ENCODE measurements at places on chromosomes 3 and 15. TPM values are rescaled to one million over a fixed set of nuclear protein-coding genes. Genes with fewer than 3 reads are reported as not detected.

- DNase-seq, result no peak
Observed at GRCh38 chr3:187263270-187263669, 28.3 kb downstream of the MASP1 start.

DNA sequence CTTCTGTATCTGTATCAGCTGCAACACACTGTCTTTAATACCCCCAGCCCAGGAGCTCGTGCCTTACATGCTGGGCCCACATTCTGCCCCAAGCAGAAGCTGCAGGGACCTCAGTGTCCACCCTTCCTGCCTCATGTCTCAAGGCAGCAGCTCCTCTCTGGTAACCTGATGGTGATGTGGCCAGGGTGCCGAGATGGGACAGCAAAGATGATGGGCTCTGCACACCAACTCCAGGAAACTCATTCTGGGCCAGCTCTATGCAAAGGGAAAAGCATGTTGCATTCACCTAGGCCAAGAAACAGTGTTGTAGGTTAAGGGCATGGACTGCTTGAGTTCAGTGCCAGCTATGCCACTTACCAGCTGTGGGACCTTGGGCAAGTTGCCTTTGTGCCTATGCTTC is 79.5 kb upstream of the PRR23C start:
- DNase-seq, result no peak

DNA sequence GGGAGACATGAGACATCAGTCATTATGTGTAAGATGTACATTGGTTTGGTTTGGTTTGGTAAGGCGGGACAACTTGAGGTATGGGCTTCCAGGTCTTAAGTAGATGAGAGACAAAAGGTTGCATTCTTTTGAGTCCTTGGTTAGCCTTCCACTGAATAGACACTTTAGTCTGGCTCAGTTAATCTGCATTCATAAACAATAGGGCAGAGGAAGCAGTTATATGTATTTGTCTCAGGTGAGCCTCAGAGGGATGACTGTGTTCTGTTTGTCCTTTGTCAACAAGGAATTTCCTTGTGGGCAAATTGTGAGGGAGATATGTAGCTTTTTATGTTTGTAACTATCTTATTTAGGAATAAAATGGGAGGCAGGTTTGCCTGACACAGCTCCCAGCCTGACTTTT is 50.4 kb downstream of the TCF12 start:
- no peak for DNase-seq

The TGM5 gene
- 0.14 TPM for total RNA-seq

DNA sequence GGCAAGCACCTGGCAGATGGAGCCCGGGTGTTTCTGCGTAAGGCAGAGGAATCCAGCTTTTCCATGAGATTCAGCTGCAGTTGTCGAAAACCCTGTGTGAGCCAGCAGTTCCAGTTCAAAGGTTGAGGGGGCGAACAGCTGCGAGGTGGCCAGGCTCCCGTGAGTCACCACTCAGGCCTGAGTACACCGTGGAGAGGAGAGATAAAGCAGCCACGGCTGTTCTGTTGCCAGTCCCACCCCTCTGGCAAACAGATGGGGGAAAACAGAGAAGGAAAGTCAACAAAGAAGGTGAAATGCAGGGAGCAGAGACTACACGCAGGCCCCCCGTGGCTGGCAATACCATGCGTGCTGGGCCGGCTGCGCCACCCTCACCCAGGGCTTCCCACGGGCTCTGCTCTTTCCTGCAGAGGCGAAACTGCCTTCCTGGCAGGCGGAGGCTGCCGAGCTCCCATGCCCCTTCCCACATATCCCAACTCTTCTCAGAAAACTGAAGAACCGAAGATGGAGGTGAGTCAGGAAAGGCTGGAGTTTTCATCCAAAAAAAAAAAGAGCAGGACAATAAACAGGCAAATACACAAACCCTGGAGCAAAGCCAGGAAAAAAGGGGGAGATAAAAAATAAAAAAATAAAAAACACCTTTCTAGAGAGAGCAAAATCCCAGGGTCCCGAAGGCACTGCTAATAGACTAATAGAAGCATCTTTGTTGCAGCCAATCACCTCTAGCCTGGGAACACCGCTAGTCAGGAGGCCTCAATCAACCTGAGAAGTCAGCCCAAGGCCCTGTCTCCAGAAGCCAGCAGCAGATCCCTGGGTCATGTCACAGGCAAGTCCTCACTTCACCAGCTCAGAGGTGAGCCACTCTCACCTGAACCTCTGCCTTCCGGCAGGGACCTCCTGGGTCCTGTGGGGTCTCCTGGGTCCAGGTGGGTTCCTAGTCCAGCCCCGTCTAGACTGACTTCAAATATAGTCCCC is 37.7 kb downstream of the FAM174B start:
- no peak for DNase-seq

GRCh38 chr3:21274079-21274571 is 476.9 kb downstream of the ZNF385D start:
- DNase-seq, result peak; percentile 31

The CHRNA5 gene
- total RNA-seq, result 20.3 TPM

GRCh38 chr3:57627976-57628375 is 30.8 kb upstream of the ARF4 start:
- no peak for DNase-seq

GRCh38 chr15:66489179-66489791 is 8.3 kb downstream of the SNAPC5 start:
- DNase-seq, result no peak

DNA sequence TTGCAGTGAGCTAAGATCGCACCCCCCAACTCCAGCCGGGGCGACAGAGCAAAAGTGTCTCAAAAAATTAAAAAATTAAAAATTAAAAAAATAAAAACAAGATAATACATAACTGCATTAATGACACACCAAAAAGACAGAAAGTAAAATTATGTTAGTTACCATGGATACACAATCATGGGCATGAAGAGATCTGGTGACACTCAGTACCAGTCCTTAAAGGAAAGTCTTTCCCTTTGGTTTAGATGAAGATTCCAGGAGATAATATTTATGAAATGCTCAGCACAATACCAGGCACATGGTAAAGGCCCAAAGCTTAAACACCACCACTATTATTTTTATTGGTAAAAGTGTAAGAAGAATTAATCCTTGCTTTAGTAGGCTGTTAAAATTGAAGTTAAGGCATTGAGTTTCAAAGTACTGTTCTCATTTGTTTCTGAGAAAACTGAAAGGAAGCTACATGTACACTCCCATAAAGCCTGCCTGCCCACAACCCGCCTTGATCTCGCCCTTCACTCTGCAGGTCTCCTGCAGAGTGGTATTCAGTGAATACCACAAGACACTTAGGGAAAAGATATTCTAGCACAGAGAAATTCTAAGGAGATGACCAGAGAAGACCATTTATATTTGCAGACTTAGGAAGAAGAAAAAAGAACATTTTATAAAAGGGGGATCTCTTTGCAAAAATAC is 52.3 kb downstream of the SUCLG2 start:
- DNase-seq, result no peak

The SERPINI1 gene
- total RNA-seq, result 3.3 TPM

DNA sequence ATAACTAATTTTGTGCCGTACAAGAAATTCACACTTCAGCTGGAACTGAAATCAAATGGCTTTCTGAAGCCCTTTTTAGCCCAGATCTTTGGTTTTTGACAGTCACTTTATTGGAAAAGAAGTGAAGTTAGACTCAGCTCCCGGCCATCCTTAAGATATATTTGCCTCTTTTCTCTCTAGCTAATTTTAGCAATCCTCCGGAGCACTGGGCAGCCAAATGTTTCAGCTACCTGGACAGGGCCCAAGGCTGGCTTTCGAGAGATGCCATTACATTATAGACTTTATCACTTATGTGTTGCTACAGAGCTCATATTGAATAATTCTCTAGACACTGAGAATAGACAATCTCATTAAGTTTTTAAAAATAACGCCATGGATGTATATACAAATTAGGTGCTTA is 28.5 kb upstream of the RPL39L start:
- DNase-seq, result no peak

GRCh38 chr3:194607592-194608389 is 25.4 kb downstream of the TMEM44 start:
- DNase-seq, result no peak

GRCh38 chr3:41173926-41174885 is 25.1 kb upstream of the CTNNB1 start:
- no peak for DNase-seq

- no peak for DNase-seq
Observed at GRCh38 chr3:95044101-95044500, 981.2 kb downstream of the NSUN3 start.

DNA sequence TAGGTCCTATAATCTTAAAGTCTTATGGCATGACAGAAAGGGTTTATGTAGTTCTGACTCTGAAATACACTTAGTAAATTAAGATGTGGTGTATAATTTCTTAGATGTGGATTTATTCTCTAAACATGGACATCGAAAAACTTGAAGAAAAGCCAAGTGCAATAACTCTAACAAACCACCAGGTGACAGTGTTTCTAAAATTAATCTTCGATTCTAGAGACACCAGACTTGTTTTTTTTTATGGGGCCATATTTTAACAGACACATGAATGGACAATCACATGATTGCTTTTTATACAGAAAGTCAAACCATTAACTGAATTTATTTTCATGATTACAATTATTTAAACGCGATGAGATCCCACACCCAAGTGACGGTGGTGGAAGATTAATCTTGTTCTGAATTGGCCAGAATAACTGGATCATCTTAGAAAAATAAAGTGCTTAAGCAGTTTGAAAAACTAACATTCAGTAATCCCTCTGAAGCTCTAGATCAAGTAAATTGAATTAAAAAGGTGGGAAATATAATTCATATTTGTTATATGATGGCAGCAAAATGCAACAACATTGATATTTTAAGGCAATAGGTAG is 305.1 kb downstream of the LSAMP start:
- DNase-seq, result peak; percentile 59
